ENCODE measurements at places on chromosomes 5 and 9.

DNA sequence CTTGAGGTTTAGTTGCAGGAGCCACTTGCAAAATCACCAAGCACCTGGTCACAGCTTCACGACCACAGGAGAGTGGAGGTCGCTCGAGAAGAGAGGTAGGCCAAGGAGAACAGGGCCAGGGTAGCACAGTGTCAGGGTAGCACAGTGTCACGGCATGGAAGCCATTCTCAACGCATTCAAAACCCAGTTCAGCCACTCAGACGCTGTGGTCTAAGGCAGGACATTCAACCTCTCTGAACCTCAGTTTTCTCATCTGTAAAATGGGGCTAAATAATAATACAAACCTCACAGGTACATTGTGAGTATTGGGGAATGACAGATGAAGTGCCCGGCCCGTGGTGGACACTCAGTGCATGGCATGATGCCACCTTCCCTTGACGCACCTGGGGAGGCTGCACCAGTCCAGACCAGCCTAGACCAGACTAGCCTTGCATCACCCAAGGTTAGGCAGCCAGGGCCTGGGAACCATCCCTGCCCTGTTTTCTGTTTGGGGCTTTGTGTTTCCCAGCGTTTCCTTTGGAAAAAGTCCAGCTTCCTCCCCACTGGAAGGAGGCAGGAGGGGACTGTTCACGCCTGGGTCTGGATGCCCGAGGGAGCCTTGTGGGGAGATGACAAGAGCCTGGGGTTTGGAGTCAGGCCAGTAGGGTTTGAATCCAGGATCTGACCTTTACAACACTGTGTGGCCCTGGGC, 7.8 kb upstream of the LMX1B start:
- DNase-seq = no peak

DNA sequence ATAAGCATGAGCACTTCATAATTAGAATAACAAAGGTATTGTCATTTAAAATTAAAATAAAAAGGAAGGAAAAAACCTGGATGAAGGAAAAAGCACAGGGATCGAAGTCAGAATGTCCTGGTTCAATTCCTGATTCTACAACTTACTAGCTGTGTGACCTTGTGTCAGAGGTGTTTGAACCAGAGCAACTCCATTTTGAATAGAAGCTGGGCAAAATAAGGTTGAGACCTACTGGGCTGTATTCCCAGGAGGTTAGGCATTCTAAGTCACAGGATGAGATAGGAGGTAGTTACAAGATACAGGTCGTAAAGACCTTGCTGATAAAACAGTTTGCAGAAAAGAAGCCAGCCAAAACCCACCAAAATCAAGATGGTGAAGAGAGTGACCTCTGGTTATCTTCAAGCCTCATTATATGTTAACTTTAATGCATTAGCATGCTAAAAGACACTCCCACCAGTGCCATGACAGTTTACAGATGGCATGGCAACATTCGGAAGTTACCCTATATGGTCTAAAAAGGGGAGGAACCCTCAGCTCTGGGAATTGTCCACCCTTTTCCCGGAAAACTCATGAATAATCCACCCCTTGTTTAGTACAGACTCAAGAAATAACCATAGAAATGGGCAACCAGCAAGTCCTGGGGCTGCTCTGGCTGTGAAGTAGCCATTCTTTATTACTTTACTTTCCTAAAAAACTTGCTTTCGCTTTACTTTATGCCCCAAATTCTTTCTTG, 412.7 kb downstream of the PIK3R1 start:
- DNase-seq = no peak

DNA sequence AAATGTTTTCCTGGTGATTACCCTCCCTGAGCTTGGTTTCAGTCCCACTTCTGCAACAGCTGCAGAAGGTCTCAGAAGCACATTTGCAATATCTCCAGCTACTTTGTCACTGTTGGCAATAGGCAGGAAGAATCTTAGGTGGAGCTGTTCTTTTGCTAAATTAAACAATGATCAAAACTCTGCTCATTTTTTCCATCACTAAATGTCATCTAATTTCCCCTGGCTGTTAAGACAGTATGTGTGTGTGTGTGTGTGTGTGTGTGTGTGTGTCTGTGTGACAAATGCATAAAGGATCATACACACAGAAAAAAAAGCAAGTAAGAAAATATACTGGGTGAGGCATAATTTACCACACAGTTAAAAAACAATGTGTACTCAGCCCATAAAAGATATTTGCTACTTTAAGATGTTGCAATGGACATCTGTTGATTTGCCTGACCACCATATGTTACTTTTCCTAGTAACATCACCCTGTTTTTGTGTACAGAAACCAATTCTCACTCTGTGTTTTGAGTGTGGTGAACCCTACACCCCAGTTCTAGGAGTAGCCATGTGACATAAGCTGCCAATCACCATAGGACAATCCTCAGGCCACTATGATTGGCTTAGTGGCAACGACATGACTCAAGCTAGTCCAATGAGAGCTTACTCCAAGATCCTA, 572.6 kb upstream of the CLINT1 start:
- no peak for DNase-seq

GRCh38 chr9:87216036-87216435, 268.7 kb upstream of the GAS1 start:
- no peak for DNase-seq

DNA sequence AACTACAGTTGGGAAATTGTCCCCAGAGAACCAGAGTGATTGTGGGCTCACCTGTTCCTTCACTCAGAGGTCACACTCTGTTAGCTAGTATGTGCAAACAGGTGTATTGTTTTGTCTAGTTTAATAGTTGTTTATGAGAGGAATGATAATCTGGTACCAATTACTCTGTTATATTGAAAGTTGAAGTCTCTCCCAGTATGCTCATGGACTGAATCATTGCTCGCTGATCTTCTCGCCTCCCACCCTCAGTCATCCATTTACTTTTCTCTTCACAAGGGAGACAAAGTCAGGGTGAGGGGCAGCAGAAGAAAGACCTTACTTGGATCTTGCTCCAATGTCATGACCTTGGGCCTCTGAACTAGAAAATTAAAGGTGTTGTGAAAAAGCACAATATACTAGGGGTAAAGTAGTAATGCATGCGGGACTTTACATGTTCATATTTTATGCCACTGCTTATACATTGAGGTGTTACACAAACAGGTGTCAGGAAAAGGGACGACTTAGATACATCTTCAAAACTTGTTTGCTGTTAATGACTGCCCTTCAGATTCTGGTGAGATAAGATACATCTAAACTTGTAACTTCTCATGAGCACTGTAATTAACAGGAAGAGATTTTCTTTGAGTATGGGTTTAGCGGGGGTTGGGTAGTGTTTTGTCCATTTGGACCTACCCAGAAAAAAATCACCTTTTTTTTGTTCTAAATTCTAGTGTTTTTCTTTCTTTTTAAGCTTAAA, 36.9 kb downstream of the LNPEP start:
- no peak for DNase-seq

DNA sequence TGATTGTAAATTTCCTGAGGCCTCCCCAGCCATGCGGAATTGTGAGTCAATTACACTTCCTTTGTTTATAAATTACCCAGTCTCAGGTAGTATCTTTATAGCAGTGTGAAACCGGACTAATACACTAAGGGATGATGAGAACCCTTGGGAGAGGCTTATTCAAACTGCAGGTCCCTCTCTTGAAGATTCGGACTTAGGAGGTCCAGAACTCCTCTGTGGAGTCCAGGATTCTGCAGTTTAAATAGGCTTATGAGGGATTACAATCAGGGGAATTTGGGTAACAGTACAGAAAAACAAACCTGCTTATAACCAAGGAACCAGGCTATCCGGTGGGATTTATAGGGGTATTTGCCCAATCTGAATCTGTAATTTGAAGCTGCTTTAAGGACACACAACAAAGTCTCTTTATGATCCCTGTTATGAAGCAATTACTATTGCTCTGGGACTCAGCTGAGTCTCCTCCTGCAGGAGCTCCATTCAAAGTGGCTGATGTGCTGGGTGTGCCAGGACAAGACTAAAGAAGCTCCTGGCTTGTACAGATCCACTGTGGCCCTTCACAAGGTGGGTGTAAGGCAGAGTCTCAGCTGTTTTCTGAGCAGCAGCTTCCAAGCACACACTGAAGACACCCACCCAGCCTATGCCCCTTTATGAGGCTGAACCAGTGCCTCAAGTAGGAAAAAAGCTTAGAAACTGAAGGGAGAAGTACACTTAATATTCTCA, 41.8 kb upstream of the LHFPL2 start:
- no peak for DNase-seq

- peak; percentile 9 for DNase-seq
Observed at GRCh38 chr9:3732077-3733038, 206.6 kb upstream of the RFX3 start.

DNA sequence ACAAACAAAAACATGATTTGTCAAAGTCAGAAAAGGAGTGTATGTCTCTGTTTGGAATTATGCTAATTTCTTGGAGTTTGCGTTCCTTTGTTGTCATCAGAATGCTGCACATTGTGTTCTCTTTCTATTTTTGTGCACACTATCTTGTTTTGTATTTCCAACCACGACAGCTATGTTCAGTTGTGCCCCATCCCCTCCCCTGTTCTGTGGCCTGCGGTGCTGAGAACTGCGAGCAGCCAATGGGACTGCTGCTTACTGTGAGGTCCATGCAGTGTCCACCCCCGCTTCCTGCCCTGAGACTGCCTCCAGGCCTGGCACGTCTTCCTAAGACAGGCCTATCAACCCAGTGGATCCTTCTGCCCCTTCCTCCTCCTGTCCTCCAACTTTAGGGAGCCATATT, 76.8 kb downstream of the PALM2AKAP2 start:
- DNase-seq = no peak

- no peak for DNase-seq
Observed at GRCh38 chr9:3262826-3263529, 262.8 kb downstream of the RFX3 start.

DNA sequence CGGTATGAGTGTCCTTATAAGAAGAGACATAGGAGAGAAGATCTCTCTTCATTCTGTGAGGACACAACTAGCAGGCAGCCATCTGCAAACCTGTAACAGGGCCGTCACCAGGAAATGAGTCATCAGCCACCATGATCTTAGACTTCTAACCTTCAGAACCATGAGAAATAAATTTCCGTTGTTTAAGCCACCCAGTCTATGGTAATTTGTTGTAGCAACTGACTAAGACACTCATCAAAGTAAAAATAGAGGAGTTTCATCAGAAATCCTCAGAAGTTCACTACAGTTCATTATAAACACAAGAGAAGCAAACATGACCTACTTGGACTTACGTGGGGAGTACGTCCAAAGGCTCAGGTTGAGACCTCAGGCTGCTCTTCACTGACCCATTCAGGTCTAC, 357.7 kb downstream of the SEMA5A start:
- DNase-seq = peak; percentile 11

GRCh38 chr5:163790497-163790896, 285.1 kb downstream of the MAT2B start:
- DNase-seq = no peak

DNA sequence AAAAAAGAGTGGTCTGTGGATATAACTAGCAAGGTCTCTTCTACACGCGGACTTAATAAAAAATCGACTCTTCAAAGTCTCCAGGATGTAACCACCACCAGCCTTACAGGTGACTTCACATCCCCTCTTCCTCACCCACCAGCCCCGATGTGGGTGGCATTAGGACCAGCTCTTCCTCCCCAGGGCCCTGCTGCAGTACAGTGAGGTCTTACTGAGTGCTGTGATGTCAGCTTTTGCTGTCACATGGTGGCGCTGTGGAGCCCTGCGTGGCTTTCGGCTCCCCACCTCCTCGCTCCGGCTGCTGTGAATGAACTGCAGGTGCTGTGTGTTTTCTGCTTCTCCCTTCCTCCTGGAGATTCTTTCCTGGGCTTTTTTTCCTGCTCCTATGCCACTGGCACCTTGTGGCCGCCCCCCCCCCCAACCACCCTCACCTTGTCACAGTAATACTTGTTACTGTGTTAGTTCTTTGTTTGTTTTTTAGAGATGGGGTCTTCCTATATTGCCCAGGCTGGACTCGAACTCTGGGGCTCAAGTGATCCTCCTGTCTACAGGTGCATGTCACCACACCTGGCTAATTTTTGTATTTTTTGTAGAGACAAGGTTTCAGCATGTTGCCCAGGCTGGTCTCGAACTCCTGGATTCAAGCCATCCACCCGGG, 15.8 kb upstream of the RAPGEF1 start:
- no peak for DNase-seq

DNA sequence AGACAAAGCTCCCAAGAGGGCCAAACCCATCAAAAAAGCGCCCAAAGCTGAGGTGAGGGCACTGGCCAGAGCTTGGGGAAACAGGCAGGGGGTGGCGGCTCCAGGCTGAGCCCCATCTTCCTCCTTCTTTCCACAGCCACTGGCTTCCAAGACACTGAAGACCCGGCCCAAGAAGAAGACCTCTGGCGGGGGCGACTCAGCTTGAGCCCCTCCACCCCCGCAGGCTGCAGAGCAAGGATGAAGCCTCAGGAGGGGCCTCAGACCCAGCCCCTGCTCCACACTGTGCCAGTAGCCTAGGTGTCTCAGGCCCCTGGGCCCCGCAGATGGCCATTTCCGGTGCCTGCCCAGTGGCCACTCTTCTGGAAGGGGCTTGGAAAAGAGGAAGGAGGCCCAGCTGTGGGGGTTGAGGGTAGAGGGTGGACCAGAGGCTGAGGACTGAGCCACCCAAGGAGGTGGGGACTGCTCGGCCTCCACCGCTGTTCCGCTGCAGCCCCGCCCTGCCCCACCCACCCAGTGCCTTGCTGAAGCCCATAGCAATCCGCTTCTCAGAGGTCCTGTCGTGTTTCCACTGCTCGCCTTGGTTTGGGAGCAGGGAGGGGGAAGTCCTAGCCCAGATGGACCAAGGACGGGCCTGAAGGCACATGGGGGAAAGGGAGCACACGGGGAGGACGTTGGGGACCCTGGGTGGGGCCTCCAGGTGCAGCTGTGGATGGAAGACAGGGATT, 6.9 kb downstream of the REEP2 start:
- no peak for DNase-seq

GRCh38 chr9:4420351-4420750, 69.9 kb upstream of the SLC1A1 start:
- no peak for DNase-seq

GRCh38 chr5:10333154-10334006, 20.1 kb upstream of the MARCHF6 start:
- no peak for DNase-seq

DNA sequence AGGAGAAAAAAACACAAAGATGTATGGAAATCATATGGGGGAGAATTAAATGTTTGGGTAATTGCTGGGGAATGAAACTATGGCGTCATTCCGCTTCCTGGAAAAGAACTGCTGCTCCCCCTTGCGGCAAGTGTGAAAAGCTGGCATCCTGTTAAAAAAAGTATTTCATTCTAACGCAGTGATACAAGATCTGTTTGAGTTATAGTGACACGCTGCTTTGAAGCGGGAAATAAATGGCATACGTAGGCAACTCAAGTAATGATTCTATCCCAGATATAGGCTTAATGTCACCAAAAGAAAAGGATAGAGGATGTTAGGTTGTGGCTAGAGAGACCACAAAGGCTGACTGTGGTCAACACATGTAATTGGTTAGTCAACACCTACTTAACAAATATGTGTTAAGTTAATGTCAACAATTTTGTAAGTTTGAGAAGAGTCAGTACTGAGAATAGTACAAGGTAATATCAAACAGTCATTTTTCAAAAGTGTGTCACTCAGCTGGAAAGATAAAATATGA, 70.2 kb upstream of the ALDH1A1 start:
- DNase-seq = no peak

DNA sequence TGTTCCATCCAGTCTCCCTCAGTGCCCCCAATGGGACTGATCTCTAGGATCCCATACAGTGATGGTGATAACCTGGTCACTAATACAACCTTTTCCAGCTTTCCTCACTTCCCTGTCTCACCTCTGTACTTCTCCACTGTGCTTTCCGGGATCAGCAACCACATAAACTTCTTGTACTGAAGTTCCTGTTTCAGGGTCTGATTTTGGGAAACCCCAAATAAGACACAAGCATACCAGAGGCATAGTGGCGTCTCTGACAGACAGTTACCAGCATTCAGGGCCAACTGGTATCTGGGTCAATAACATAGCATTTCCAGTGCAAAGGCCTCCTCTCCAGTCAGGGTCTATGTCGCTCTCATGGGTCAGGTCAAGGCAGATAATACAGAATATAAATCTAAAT, 64.3 kb downstream of the GLDC start:
- no peak for DNase-seq

All from T1000 (cell line).